COLO829 (cell line): ENCODE measurements at places on chromosomes 12 and 14.

- DNase-seq, result no peak
Measured at GRCh38 chr12:108004319-108004718, 124.8 kb upstream of the WSCD2 start.

DNA sequence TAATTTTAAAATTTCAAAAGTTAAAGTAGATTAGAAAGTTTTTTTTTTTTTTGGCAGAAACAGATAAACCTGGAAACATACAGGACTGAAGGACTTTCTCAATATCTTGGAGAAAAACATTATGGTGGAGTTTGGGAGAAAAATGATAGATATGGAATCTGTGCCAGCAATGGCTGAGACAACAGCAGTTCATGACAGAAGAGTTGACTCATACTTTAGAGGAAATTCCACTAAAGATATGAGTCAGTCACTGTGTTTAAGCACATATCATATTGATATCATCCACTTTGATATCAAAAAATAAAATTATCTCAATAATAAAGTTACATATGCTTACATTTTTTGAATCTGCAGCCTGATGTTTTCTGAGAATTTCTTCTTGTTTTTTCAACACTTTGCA is 193.9 kb upstream of the OR4E1 start:
- no peak for DNase-seq

DNA sequence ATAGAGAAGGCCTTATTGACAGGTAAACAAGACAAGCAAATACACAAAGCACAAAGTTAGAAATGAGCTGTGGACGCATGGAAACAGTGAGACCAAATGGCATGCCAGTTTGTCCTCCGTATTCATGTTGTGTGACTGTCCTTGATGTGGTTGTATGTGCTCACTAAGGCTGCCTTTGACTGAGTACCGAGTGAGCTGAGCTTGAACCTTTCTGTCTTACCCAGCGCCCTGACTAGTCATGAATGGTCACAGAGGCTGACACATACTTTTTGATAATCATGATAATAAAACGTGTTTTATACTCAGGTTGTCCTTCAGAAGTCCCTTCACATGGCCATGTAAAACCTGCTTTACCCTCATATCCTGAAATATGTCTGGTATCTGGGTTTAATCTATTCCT is 553 bp upstream of the CATSPERB start:
- no peak for DNase-seq

DNA sequence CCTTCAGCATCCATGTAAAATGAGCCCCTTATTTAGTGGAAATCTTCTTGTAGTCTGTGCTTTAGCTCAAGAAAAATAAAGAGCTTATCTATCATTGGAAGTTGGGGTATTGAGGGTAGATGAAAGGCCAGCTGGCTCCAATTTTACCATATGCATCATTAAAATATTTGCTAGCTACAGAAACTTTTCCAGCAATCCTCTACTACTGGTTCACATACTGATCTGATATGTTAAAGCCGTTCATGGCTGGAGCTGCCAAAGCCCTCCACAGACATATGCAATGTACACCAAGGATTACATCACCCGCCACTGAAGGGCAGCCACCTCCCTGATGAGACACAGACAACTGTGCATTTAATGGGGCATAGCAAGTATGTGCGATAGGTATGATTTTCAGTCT is 1205.3 kb downstream of the GALC start:
- no peak for DNase-seq

DNA sequence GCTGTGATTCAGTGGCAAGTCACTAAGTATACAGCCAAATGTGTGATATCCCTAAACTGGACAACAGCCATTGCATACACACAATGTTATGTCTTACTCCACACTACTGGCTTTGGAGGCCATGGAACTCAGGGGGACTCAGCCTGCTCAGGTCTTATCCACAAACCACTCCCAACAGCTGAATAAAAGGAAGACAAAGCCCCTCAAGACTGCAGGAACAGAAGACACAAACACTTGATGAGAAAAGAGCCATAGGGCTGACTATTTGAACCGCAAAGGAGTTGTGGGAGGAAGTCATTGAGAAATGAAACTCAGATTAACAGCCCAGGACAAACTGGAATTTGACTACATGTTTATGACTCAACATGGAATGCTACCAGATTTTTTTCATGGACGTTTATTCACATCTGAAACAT is 40.9 kb downstream of the PTGER2 start:
- DNase-seq, result peak; percentile 21

DNA sequence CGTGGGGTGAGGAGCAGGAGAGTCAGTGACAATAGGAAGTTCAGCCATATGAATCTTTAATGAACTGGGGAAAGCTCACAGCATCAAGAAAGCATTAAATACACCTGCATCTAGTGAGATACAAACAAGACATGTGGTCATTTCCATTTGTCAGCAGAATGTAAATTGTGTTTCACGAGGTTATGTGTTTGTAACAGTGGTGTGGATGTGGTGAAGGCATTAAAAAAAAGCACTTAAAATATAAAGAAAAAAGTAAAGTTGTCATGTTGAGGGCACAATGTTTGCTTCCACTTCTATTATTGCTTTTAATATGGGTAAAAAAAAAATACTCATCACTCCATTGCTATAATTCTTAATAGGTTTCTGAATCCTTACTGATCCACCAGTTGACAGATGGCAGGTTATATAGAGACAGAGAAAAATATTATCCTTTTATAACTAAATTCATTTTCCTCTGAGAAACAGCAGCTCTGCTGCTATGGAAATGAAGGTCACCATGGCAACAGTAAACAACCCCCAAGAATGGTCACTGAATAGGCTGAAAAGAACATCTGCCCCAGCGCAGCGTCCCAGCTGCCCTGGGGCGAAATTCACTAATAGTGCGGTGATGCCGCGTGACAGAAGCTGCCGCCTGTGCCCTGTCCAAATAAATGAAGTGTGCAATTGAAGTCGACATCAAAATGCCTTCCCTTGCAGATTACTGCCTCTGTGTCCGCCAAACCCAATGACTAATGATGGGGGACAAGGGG is 226.1 kb downstream of the FOXN3 start:
- peak; percentile 79 for DNase-seq
